Islet precursor cell (in vitro differentiated cells): ENCODE measurements at places on chromosomes 4 and X.

DNA sequence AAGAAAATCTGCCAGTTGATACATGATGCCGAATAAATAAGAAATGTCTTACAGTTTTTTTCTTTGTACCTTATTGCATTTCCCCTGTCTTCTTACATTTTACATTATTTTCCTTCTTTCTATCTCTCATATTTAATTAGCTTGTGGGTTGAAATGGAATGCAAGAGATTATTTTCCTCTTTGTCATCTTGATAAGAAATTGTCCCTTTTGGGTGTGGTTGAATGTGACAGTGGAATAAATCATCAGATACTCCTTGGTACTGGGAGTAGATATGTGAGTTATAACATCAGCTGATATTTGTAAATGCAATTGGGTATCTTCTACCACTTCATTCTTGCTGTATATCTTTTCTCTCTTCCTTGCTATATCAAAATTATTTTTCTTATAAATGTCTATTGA is 997.4 kb downstream of the RAPGEF2 start:
- DNase-seq, result no peak

DNA sequence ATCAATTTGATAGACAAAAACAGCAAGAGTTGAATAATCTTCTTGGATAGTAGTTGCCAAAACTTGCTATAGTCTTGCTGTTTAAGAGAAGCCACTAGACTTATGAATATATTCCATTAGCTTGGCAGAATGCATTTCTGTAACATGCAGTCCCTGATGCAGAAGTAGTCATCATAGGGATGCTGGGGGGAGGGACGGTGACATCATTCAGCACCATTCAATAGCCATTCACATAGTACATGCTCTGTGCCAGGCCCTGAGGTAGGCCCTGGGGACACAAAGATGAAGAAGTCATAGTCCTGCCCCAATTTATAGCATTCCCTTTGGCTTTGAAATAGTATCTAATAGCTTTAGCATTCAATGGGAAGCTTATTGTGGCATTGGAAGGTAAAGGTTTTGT is 185.5 kb upstream of the AFF2 start:
- no peak for DNase-seq

- DNase-seq, result no peak
Measured at GRCh38 chrX:1291110-1291740, 22.6 kb downstream of the CSF2RA start.

DNA sequence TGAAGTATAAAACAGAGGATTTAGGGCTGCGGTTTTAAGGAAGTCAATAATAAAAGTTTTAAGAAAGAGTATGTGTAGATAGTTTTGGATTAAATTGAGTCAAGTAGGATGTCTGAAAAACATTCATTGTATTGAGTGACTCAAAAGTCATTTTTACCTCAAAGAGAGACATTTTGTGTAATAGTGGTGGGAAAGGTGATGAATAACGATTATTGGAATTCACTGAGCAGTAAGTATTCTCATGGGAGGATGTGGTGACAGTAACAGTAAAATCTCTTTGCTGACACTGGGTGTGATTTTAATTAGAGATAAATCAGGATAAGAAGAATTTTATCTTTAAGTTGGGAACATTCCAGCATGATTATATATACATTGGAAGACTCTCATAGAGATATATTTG is 233.6 kb downstream of the PDHA2 start:
- DNase-seq, result no peak

DNA sequence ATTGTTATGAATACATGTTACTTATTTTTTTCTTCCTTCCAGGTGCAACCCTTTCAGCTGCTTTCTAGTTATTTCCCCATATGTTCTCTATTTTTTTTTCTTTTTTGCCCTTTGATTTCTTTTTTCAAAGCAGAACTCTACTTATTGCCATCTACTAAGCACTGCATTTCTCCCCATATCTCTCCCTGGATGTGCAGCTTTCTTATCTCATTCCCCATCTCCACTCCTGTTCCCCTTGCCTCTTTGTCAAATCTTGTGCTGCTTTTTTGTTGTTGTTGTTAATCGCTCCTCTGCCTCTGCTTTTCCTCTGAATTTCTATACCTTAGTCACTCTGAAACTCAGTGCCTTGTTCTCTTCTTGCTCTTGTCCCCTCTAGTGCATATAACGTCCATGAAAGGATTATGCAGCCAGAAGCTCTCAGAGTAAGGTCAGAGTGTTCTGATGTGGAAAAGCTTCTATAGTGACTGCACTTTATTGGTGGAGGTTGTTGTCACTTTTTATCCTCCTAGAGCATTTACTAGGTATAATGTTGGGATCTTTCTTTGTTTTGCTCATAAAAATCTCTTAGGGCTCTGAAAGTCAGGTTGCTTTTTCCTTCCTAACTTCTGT is 51.1 kb upstream of the JADE1 start:
- DNase-seq, result no peak

DNA sequence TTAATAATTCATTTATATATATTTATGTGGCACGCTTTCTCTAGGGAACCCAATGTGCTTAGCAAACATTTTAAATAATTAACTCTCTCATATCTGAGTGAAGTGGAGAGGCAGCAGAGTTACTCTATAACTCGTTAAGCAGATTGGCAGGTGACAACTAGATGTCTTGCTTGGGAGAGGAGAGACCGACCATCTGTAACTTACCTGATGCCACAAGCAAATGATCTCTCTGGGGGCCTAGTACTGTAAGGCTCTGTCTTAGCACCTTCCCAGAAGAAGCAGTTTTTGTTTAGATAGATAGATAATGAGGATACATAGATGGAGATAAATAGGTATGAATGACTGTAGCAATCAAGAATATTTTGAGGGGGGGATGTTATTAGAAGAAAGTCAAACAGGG is 11.9 kb upstream of the SEL1L3 start:
- DNase-seq, result no peak

DNA sequence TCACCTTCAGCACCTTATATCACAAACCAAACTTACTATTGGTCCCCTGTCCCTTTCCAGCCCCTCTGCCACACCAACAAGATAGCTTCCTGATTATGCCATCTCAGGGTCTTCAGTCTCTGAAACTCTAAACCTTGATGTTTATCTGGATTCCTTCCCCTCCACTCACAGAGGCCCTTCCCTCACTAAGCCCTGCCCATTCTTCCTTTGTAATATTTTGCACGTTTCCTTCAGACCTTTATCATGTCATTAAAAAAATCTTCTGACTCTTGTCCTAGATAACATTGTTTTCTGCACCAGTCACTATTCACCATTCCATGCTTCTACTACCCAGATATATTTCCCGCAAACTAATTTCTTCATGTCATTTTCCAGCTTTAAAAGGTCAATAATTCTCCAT is 17.7 kb upstream of the CEP135 start:
- no peak for DNase-seq

DNA sequence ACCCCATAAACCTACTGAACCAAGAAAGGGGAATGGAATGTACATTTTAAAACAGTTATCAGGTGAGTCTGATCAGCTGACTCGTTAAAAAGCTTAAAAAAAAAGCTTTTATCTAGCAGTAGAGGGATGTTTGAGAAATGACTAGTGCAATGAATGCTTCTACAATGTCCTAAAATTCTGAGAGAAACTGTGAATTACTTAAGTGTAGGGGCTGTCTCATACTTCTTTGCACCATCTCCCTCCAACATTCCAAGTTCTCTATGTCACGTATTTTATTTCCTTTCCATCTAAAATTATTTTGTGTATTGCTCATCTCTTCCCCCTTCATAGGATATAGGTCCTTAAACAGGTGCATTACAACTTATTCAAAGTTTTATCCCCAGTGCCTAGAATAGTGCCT is 11.9 kb upstream of the AREG start:
- no peak for DNase-seq

DNA sequence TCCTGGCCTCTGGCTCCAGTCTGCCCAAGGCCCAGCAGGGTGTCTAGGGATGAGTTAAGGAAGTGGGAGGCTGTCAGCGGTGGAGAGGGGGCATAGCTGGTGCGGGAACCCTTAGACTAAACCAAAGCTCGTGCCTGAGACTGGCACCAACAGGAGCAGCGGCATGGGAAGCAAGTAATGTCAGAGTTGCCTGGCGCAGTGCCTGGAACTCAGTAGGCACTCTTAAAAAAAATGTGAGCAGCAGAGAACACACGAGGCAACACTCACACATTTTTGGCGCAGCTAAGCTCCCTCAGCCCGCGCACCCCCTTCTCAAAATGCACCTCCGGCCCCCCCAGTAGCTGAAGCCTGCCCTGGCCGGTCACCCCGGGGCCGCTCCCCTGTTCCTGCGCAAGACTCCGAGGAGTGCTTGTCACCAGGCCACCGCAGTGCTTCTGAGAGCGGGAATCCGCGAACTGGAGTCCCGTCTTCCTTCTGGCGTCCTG is 583 bp downstream of the GABRE start:
- DNase-seq, result no peak

GRCh38 chrX:9888953-9889470 is 78.1 kb upstream of the CLDN34 start:
- DNase-seq, result no peak

GRCh38 chrX:2474963-2475726 is 25.6 kb downstream of the DHRSX start:
- DNase-seq, result peak; percentile 44

- no peak for DNase-seq
Measured at GRCh38 chrX:41781500-41781899, 57.5 kb downstream of the GPR82 start.

DNA sequence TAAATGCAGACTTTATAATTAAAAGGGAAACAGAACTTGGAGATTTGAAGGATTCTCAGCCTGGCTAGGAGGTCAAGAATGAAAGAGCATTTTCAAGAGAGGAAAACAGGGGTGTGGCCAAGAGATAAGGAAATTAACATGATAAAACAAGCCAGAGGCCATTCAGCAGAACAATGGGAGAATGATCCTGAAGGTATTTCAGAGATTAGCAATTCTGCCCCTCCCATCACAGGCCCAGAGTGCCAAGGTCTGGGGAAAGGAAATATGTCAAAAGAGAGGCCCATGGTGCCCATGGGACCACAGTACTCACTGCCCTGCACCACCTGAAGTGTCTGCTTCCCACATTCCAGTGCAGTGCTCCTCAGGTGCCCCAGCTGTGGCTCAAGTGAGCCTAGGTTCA is 188.5 kb upstream of the STS start:
- DNase-seq, result no peak

DNA sequence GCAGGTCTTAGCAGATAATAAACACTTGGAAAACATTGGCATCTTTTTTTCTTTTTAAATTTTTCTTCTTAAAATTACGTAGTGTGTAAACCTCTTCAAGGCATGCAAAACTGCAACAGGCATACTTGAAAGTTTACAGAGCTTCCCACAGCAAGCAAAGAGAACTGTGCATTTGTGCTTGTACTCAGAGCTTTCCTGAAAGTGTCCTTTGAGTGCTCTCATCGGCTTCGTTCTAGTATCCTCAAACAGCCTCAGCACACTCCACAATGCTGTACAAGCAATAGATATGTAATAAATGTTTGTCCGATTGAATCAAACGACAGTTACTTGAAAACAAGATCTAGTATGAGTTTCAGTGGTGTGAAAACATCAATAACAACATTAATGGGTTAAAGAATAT is 227.5 kb downstream of the PAPSS1 start:
- no peak for DNase-seq

GRCh38 chrX:17605676-17606075 is 131.6 kb upstream of the SCML1 start:
- DNase-seq, result no peak

- no peak for DNase-seq
Measured at GRCh38 chrX:1767026-1767425, 152.2 kb downstream of the ASMT start.

DNA sequence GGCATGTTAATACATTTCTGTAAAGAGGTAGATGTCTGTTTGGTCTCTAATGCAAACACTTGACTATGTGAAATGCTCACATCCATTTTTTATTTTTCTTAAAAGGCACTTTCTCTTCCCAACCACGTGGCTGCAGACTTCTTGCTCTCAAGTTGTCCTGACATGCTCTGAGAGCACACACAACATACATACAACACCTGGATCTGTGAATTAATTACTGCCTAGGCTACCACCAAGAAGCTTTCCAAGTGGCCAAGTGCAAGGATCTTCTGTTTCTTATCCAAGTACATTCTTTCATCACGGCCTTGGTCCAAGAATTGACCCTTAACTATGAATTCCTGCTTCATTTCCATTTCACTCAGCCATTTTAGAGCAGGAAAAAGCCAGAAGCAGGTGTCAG is 110.8 kb downstream of the SPRY1 start:
- no peak for DNase-seq
